ENCODE measurements at places on chromosomes 6 and 20.

DNA sequence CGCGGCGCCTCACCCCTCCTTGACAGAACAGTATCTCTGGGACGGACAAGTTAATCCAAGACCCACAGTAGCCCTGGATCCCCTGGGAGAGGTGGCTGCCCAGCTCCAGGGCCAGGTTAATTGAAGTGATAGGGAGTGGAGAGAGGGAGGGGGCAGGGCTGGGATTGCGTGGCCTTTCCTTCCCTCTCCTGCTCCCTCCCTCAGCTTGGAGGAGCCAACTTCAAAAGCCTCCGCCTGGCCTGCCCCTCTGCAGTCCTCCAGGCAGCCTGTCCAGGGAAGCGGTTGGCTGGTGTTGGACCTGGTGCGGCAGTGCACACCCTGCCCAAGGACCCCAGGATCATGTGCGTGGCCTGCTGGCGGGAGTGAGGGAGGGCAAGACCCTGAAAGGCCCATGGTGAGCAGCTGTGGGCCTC lies at the start of gene C20orf204:
Gene C20orf204, plus strand, starts transcription at position 250 of the 413 bp plus-strand sequence. Its CDS starts 142 bp downstream, at position 392.
- no peak for DNase-seq

GRCh38 chr6:139638179-139638941 lies 263.9 kb upstream of the CITED2 start:
- DNase-seq = no peak

- DNase-seq = peak; percentile 79
These were observed 24.4 kb downstream of the CNBD2 start for GRCh38 chr20:35992713-35993335.

DNA sequence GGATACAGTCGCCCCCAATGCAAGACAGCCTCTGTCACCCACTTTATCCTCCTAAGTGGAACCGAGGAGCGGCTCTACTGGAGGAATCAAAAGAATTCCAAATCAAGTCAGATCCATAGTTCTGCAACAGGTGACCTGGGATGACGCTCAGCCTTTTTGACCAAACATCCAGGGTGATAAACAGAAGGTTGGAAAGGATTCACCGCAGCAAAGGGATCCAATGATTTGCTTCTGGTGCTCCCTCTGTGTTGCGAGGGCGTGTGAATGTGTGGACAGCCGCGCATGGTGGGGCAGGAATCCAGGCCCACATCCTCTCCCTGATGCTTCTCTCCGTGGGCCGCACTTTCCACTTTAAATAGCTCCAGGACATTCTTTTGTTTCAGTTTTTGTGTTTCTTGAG lies 116.8 kb upstream of the CDH4 start:
- no peak for DNase-seq

DNA sequence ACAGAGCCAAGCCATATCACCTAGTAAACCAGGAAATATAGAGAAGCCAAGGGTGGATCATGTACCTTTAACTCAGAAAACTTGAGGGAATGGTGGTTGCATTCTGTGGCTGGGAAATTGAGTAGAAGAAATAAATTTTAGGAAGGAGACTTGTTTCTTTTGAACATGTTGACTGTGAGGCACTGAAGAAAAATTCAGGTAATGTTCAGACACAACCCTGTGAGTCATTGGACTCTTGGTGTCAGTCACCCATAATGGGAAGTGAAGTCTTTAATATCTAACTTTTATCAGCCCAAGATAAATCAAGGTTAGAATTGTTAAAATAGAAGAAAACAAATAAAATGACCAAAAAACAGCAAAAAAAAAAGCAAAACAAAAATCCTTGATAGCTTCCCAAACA lies 98.8 kb upstream of the GRIK2 start:
- no peak for DNase-seq

DNA sequence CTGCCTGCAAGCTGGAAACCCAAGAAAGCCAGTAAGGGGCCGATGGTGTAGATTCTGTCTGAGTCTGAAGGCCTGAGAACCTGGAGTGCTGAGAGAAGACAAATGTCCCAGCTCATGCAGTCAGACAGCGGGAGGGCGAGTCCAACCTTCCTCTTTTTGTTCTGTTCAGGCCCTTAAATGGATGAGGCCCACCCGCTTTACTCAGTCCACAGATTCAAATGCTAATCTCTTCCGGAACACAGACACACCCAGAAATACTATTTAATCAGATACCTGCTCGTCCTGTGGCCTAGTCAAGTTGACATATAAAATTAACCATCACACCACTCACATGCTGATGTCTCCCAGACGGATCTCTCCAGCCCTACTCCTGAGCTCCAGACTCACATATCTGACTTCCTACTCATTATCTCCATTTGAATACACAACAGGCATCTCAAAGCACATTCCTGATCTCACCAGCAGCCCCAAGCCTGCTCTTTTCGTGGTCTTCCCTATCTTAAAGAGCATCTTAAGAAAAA lies 26.7 kb upstream of the SRC start:
- no peak for DNase-seq

- DNase-seq = no peak
These were observed 46.3 kb downstream of the MCM8 start for GRCh38 chr20:5996765-5997164.

GRCh38 chr20:38200646-38201045 lies 35.6 kb upstream of the TGM2 start:
- no peak for DNase-seq

- no peak for DNase-seq
These were observed 31.8 kb downstream of the FITM2 start for GRCh38 chr20:44279228-44279627.

- DNase-seq = no peak
These were observed 62.2 kb upstream of the PDE10A start for GRCh38 chr6:165725201-165725600.

GRCh38 chr6:33212857-33213165 lies 4.5 kb downstream of the RING1 start:
- no peak for DNase-seq

DNA sequence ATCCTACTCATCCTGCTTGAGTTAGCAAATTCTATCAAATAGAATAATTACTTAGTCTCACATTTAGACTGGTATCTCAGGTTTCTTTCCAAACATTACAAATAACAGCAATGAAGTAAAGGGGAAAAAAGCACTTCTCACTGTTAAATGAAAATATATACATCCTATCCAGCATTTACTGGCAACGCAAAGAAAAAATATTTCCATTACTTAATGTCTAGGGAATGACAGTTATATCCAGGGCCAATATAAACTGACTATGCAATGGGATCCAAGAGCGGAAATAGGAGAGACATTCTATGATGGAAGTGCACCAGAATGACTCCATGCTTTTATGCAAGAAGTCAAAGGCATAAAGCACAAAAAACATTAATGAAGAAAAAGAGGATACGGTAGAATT lies 60.3 kb downstream of the ME1 start:
- no peak for DNase-seq

- DNase-seq = no peak
These were observed 2.9 kb upstream of the RAB22A start for GRCh38 chr20:58306421-58307261.

DNA sequence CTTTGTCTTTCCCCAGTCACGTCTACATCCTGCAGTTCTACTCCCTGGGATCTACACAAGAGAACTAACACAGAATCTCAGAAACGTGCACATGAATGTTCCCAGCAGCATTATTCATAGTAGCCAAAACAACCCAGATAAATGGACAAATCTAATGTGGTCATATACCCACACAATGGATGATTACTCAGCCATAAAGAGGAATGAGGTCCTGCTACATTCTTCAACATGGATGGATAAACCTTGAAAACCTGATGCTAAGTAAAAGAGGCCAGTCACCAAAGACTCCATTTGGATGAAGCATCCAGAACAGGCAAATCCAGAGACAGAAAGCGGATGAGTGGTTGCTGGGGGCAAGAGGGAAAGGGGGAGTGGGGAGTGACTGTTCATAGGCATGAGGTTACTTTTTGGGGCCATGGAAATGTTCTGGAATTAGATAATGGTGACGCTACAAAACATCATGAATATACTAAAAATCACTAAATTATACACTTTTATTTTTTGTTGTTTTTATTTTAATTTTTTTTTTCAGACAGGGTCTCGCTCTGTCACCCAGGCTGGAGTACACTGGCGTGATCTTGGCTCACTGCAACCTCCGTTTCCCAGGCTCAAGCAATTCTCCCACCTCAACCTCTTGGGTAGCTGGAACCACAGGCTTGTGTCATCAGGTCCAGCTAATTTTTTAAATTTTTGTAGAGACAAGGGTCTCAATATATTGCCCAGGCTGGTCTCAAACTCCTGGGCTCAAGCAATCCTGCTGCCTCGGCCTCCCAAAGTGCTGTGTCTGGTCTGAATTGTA lies 50.8 kb upstream of the DSN1 start:
- DNase-seq = no peak

DNA sequence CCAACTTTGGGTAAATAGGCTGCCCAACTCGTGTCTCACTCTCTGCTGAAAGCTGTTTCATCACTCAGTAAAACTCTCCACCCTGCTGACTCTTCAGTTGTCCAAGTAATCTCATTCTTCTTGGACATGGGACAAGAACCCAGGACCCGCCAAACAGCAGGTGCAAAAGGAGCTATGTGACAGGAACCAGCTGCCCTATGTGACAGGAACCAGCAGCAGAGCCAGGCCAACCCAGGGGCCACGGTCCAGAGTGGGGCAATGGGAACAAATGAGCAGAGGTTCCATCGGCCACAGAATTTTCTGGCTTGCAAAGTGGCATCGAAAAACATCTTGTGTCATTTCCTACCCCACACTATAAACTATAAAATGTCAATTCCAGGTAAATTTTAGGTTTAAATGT lies 56.5 kb downstream of the MOXD1 start:
- no peak for DNase-seq

DNA sequence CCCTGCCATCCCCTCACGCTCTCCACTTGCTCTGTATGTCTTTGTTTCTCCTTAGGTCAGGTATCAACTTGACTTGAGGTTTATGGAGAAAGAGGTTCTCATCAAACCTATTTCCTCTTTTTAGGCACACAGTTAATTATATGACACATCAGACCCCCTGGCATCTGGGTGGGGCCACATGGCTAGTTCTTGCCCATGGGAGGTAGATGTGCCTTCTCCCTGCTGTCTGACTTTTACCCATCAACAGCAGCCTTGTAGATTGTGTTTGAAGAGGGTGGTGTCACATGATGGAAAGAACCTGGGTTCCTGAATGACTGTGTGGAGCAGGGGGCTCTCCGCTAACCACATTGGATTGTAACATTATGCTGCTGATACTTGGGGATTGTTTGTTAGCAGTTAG lies 7.2 kb upstream of the UQCC2 start:
- DNase-seq = no peak

DNA sequence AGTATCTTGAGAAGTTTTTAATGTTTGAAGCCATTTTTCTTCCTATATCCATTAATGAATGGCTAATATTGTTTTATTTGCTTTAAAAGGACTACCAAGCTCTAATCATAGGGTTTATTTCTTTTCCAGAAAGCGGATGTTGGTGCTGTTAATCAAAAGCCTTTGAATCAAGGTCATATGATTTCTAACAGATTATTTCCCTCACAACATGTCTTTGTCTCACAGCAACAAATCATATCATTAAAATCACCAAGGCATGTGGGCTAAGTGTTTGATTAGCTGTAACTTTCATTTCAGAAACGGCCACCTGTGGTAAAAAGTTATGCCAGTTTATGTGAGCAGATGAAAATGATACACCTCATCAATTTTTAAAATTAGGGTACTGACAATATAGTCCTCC lies 21.7 kb downstream of the TRAF3IP2 start:
- no peak for DNase-seq

DNA sequence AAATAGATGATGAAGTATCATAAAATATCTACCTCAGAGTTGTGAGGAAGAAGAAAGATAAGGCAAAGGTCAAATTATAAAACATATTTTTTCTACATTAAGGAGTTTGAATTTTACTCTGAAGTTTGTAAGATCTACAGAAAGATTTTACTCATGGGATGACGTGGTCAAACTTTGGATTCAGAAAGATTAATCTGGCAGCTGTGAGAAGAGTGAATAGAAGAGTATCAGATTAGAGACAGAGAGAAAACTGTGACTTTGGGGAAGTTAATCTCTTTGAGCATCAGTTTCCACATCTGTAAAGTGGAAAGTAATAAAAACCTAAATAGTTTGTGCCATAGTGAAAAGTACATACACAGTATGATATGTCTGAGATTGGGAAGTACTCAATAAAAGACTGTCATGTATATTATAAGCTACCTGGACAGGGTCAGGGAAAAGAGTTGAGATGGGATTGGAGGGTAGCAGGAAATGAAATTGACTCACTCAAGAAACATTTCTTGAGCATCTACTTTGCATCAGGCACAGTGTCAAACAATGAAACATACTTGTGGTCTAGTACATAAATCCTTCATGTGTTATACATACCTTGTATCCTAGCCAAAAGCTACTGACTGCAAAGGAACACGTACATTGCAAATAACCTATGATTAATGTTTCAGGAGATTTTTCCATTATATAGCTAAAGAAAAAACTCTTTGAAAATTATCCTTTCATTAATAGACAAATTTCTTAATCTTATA lies 222.1 kb downstream of the TMEM200A start:
- no peak for DNase-seq

DNA sequence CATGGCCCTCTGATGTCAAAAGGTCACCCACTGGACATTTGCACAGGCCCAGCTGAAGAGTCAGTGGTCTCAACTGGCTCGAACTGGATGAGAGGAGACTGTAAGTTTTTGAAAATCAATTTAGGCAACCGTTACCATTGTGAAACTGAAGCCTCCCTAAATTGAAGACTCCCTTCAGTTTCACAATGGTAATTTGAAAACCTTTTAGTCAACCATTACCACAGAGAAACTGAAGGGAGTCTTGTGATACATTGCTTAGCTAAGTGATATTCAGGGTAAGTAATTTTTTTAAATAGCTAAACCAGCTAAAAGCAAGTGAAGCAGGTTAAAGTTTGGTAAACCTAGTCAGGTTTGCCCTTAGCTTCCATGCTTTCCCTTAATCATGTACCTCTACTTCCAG lies 197.3 kb upstream of the NT5E start:
- DNase-seq = no peak

GRCh38 chr6:36248980-36249379 lies 20.9 kb upstream of the PNPLA1 start:
- DNase-seq = no peak

GRCh38 chr20:12660918-12661317 lies 347.9 kb upstream of the SPTLC3 start:
- no peak for DNase-seq

- no peak for DNase-seq
These were observed 487.3 kb downstream of the ADGRB3 start for GRCh38 chr6:69122407-69122773.

DNA sequence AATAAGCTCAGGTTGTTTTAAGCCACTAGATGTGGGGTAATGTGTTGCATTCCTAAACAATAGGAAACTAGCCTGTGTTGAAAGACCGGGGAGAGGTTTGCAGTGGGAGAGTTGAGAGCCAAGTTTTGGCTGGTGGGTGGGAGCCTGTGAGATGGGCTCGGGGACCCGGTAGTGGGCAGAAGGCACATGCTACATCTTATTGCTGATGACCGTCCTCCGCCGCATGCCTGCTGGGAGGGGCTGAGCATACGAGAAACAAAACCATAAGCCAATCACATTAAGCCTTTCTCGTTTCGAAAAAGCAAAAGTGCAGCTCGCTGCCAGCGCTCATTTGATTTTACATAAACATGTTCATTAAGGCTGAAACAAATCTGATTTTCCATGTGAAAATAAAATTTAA lies 57.4 kb upstream of the MPC1 start:
- no peak for DNase-seq

- DNase-seq = no peak
These were observed 68.7 kb upstream of the SNX9 start for GRCh38 chr6:157754351-157754750.

GRCh38 chr6:123909989-123910388 lies 106.3 kb downstream of the NKAIN2 start:
- no peak for DNase-seq

All from K562 (cell line).